ENCODE measurements at places on chromosomes 2 and 18. TPM values are rescaled to one million over a fixed set of nuclear protein-coding genes. Genes with fewer than 3 reads are reported as not detected.

CPSF3 gene
- 62.2 TPM for total RNA-seq

CEP192 gene
- 38.3 TPM for total RNA-seq

- no peak for DNase-seq
Measured at GRCh38 chr2:134441153-134441863, 187.4 kb downstream of the MGAT5 start.

- no peak for DNase-seq
Measured at GRCh38 chr2:26164231-26164630, 8.7 kb upstream of the GAREM2 start.

- no peak for DNase-seq
Measured at GRCh38 chr2:8433390-8433789, 248.5 kb upstream of the ID2 start.

GRCh38 chr2:37625796-37626571 is 45.5 kb downstream of the CDC42EP3 start:
- DNase-seq = peak; percentile 38
